ENCODE measurements at places on chromosomes 11 and 22. TPM values are rescaled to one million over a fixed set of nuclear protein-coding genes. Genes with fewer than 3 reads are reported as not detected.

- no peaks in the 10 kb centered on the region for H3K4me1 ChIP-seq
- peak; percentile 2 for DNase-seq
- no peaks in the 10 kb centered on the region for H3K27me3 ChIP-seq
- no peak overlapping the region for H3K4me3 ChIP-seq
- H3K27ac ChIP-seq: no peak overlapping the region
- H3K36me3 ChIP-seq: no peaks in the 10 kb centered on the region
These were observed 58.3 kb downstream of the C11orf87 start for GRCh38 chr11:109480251-109480650.

DNA sequence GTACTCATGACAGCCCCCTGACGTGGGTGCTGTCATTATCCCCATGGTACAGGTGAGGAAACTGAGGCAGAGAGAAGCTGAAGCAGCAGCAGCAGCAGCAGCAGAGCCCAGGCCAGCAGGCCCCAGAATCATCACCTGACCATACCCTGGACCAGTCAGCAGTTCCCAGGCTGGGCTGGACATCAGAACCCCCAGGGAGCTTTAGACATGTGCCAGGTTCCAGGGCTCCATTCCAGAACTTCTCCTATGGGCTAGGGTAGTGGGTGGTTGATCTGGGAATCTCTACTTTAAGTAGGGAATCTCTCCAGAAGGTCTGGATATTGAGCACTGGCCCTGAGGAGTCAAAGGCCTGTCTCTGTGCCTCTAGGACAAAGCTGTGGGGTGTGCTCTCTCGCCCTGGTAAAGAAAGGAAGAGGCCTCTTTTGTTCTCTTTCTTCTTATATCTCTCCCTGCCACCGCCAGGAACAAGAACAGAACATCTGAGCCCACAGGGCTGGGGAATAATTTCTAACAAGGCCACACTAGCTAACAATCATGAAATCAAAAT lies 26.6 kb downstream of the MAFF start:
- no peaks in the 10 kb centered on the region for H3K27me3 ChIP-seq
- peak; percentile 32 for DNase-seq
- H3K4me3 ChIP-seq: no peak overlapping the region
- H3K4me1 ChIP-seq: no peaks in the 10 kb centered on the region
- H3K27ac ChIP-seq: no peak overlapping the region
- H3K36me3 ChIP-seq: peaks cover 11% of the 10 kb centered on the region

DNA sequence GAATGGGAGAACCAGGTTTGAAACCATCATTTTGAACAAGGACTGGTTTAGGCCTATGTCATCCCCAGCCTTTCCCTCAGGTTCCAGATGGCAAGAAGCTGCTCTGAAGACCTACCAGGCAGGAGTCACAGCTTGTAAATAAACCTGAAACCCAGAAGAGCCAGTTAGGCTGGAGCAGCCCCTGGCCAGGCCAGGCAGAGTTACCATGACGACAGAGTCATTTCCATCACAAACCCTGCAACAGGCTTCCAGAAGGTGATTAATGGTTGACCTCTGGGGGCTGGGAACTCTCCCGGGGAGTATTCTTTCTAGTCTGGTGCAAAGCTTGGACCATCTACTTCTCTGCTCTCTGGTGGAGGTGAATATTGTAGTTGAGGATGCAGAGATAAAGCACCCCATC lies 164.1 kb upstream of the NCAM1 start:
- no peak for DNase-seq
- no peak overlapping the region for H3K27ac ChIP-seq
- no peak overlapping the region for H3K4me3 ChIP-seq
- H3K27me3 ChIP-seq: no peaks in the 10 kb centered on the region
- H3K36me3 ChIP-seq: no peaks in the 10 kb centered on the region

- H3K4me1 ChIP-seq: peaks cover 6% of the 10 kb centered on the region
- no peaks in the 10 kb centered on the region for H3K36me3 ChIP-seq
- H3K4me3 ChIP-seq: no peak overlapping the region
These were observed 404.6 kb upstream of the DDI1 start for GRCh38 chr11:103631841-103632240.

The RABL2B gene
- polyA plus RNA-seq: 33.0 TPM

The IFTAP gene
- 67.3 TPM for polyA plus RNA-seq

DNA sequence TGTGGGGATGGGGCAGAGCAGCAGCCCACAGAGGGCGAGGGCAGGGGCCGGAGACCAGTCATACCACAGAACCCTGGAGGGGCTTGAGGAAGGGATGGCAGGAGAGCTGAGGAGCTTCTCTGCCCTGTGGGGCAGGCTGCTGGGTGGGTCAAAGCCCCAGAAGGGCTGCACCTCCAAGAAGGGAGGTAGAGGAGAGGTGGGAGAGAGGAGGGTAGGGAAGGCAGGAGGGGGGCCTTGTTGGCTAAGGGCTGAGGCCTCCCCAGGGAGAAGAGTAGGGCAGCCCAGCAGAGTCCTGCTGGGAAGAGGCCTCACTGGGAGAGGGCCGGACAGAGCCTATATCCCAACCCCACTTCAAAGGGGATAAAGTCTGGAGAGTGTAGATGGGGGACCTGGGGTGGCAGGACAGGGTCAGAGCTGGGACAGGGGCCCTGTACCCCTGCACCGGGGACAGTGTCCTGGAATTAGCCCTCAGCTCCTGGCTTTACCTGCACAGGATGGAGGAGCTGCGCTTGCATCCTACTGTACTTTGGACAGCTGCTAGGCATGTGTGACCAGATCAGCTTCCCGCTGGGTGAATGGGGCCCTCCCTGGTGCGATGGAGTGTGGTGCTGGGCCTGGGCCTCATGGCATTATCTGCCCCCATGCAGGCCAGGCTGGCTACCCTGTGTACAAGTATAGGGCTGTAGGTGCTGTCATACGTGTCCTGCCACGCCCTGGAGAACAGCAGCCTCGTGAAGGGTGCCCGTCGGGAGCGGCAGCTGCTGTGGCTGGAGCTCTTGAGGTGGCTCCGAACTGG lies 7.3 kb downstream of the DGCR6L start:
- H3K27me3 ChIP-seq: no peaks in the 10 kb centered on the region
- no peak overlapping the region for H3K27ac ChIP-seq
- H3K4me3 ChIP-seq: no peak overlapping the region
- no peaks in the 10 kb centered on the region for H3K4me1 ChIP-seq

GRCh38 chr11:27477831-27478230 lies 5.2 kb upstream of the LGR4 start:
- no peaks in the 10 kb centered on the region for H3K27me3 ChIP-seq
- H3K27ac ChIP-seq: no peak overlapping the region
- no peak overlapping the region for H3K4me3 ChIP-seq
- DNase-seq: no peak
- H3K4me1 ChIP-seq: peaks cover 8% of the 10 kb centered on the region

GRCh38 chr11:100010393-100010792 lies 676.7 kb upstream of the ARHGAP42 start:
- H3K36me3 ChIP-seq: no peaks in the 10 kb centered on the region
- no peak overlapping the region for H3K27ac ChIP-seq
- no peaks in the 10 kb centered on the region for H3K27me3 ChIP-seq
- H3K4me1 ChIP-seq: no peaks in the 10 kb centered on the region
- no peak overlapping the region for H3K4me3 ChIP-seq

DNA sequence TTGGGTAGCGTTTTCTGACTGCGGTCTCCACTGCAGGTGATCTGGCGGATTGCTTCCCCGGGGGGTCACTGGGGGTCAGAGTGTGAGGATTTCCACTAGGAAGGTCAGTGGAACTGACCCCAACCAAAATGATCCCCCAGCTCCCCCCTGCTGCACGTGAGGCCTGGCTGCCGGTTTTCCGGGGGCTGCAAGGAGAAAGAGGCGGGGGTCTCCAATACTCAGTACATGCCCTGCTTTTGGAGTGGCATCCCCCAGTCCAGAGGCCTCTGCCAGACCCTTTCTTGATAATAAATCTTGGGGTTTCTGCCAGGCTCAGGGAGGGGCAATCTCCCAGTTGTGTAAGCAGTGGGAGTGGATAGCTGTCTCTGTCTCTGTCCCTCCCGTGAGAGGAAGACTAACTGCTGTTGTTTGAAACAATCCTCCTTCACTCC lies 71.5 kb upstream of the RTL6 start:
- no peak overlapping the region for H3K4me3 ChIP-seq
- H3K27ac ChIP-seq: no peak overlapping the region
- H3K36me3 ChIP-seq: no peaks in the 10 kb centered on the region
- peaks cover 12% of the 10 kb centered on the region for H3K4me1 ChIP-seq
- no peaks in the 10 kb centered on the region for H3K27me3 ChIP-seq

- DNase-seq: no peak
- H3K27me3 ChIP-seq: no peaks in the 10 kb centered on the region
- H3K36me3 ChIP-seq: no peaks in the 10 kb centered on the region
- no peak overlapping the region for H3K4me3 ChIP-seq
- H3K27ac ChIP-seq: no peak overlapping the region
These were observed 552 bp downstream of the PRR33 start for GRCh38 chr11:1890856-1891830.

The MRE11 gene
- polyA plus RNA-seq: 7.0 TPM

DNA sequence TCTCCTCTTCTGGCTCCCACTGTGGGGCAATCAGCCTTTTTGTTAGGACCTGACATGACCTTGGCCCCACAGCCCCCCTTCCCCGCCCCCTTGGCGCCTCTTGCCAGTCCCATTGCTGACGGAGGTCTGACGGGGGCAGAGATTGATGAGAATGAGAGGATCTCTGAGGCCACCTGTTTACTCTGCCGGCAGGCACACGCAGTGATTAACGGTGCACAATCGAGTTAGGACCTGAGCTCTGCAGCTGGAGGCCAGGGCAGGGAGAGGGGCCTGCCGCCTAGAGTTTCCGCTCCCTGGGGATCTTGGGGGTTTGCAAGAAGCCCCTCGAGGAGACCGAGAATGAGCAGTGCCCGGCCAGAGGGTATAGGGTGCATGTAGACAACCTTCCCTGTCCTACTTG lies 6.8 kb upstream of the CHRM1 start:
- no peak for DNase-seq
- no peak overlapping the region for H3K4me3 ChIP-seq
- no peaks in the 10 kb centered on the region for H3K36me3 ChIP-seq
- peaks cover 27% of the 10 kb centered on the region for H3K4me1 ChIP-seq
- H3K27ac ChIP-seq: no peak overlapping the region
- H3K27me3 ChIP-seq: peaks cover 45% of the 10 kb centered on the region

DNA sequence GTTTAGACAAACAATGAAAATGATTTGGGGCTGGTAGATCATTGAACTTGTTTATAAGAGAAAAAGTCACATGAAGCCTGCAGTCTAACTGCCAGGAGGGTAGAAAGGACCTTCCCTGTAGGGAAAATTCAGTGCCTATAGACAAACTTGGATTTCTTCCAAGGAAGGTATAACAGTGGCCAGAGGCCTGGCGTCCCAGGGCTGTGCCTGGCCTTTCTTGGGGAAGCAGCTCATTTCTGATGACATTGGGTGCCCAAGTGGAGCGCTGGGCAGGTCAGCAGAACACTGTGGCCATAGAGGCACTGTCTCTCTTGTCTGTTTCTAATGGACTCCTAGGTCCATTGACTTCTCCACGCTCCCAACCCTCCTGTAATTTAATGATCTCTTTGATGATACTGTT lies 6.6 kb upstream of the FXYD6 start:
- H3K27ac ChIP-seq: peak overlapping the region; percentile 77
- no peak overlapping the region for H3K4me3 ChIP-seq
- DNase-seq: no peak
- no peaks in the 10 kb centered on the region for H3K27me3 ChIP-seq

GRCh38 chr11:102411142-102411541 lies 41.4 kb downstream of the TMEM123 start:
- no peak overlapping the region for H3K4me3 ChIP-seq
- H3K27ac ChIP-seq: no peak overlapping the region
- H3K4me1 ChIP-seq: peaks cover 8% of the 10 kb centered on the region
- no peak for DNase-seq

The FERMT3 gene
- 2.1 TPM for polyA plus RNA-seq

GRCh38 chr11:61832754-61833153 lies 4.7 kb downstream of the FADS2 start:
- no peak overlapping the region for H3K27ac ChIP-seq
- H3K27me3 ChIP-seq: no peaks in the 10 kb centered on the region
- H3K4me1 ChIP-seq: peaks cover 17% of the 10 kb centered on the region
- H3K36me3 ChIP-seq: no peaks in the 10 kb centered on the region

The SEZ6L gene
- not detected for polyA plus RNA-seq

DNA sequence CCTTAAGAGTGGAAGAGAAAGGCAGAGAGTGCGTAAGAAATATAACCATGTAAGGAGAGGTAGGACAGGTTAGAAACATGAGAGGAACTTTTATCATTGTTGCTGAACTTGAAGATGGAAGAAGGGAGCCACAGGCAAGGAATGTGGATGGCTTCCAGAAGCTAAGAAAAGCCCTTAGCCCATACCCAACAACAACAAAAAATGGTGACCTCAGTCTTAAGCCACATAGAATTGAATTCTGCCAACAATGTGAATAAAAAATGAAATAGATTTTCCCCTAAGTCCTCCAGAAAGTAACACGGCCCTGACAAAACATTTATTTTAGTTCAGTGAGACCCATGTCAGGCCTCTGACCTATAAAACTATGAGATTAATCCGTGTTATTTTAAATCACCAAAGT lies 767.3 kb downstream of the FAM181B start:
- DNase-seq: no peak
- H3K27ac ChIP-seq: no peak overlapping the region
- no peak overlapping the region for H3K4me3 ChIP-seq

- H3K27ac ChIP-seq: peak overlapping the region; percentile 69
- no peaks in the 10 kb centered on the region for H3K27me3 ChIP-seq
- H3K4me3 ChIP-seq: peak overlapping the region; percentile 73
These were observed 3.3 kb upstream of the GCAT start for GRCh38 chr22:37804352-37804880.

The PHETA2 gene
- polyA plus RNA-seq: 1.1 TPM

DNA sequence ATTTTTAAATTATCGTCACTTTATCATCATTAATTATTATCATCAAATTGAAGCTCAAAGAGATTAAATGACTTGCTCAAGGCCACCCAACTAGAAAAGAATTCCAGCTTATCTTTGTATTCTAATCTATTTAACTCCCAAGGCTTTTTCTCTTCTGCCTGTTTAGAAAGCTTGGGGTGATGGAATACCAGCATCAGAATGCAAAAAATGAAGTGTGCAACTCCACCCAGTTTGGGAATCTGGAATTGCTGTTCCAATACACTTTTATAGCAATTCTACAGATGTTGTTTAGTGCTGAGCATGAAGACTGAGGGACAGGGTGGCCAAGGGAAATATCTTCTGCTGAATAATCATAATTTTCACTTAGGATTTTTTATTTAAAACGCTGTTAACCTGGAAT lies 97.2 kb upstream of the FIBIN start:
- no peak for DNase-seq
- H3K4me3 ChIP-seq: no peak overlapping the region
- H3K27ac ChIP-seq: no peak overlapping the region
- H3K36me3 ChIP-seq: no peaks in the 10 kb centered on the region

DNA sequence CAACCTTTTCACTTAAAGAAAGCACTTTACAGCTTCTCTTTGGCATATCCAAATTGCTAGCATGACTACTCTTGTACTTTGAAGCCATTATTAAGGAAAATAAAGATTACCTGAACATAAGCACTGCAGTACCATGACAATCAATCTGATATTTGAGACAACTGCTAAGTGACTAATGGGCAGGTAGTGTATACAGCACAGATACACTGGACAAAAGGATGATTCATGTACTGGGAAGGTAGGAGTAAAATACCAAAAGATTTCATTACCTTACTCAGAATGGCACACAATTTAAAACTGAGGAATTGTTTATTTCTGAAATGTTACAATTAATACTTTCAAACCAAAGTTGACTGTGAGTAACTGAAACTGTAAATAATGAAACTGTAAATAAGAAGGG lies 1054.3 kb upstream of the TENM4 start:
- H3K27me3 ChIP-seq: no peaks in the 10 kb centered on the region
- no peaks in the 10 kb centered on the region for H3K36me3 ChIP-seq
- DNase-seq: no peak
- H3K27ac ChIP-seq: no peak overlapping the region
